ENCODE measurements at places on chromosomes 2 and 18.

GRCh38 chr2:218478544-218478943 is 59.6 kb downstream of the VIL1 start:
- H3K4me3 ChIP-seq, result no peak overlapping the region
- no peak for DNase-seq
- peaks cover 17% of the 10 kb centered on the region for H3K4me1 ChIP-seq
- H3K27ac ChIP-seq, result no peak overlapping the region
- H3K36me3 ChIP-seq, result peaks cover 26% of the 10 kb centered on the region
- H3K27me3 ChIP-seq, result no peaks in the 10 kb centered on the region

- peaks cover 7% of the 10 kb centered on the region for H3K4me1 ChIP-seq
- H3K27me3 ChIP-seq, result peaks cover 8% of the 10 kb centered on the region
- peak; percentile 15 for DNase-seq
- H3K36me3 ChIP-seq, result no peaks in the 10 kb centered on the region
- no peak overlapping the region for H3K4me3 ChIP-seq
Measured at GRCh38 chr18:45839414-45840395, 14.2 kb downstream of the SIGLEC15 start.

- peaks cover 43% of the 10 kb centered on the region for H3K4me1 ChIP-seq
- no peak overlapping the region for H3K4me3 ChIP-seq
Measured at GRCh38 chr2:96888072-96889011, 18.5 kb upstream of the SEMA4C start.

- DNase-seq, result no peak
- H3K36me3 ChIP-seq, result no peaks in the 10 kb centered on the region
- H3K27me3 ChIP-seq, result no peaks in the 10 kb centered on the region
- H3K27ac ChIP-seq, result no peak overlapping the region
Measured at GRCh38 chr2:219752726-219753125, 125.3 kb downstream of the SLC4A3 start.

GRCh38 chr18:886076-886475 is 18.6 kb upstream of the ADCYAP1 start:
- no peaks in the 10 kb centered on the region for H3K36me3 ChIP-seq
- H3K4me3 ChIP-seq, result no peak overlapping the region
- H3K27ac ChIP-seq, result no peak overlapping the region
- H3K27me3 ChIP-seq, result no peaks in the 10 kb centered on the region
- no peak for DNase-seq

DNA sequence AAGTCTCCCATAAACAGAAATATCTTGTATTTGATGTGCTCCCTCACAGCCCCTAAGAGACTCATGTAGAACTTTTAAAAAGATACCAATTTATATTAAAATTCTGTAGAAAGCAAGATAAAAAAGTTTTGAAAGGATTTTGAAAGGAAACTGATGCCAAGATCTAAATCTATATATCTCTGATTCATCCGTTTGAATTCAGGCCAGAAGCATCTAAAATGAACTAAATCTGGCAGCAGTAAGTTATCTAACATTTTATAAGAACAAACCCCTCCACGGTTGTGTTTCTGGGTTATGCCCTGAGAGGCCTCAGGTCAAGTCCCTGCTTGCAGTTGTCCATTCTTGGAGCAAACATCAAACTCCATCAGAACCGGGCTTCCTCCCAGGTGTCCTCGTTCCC is 165.8 kb downstream of the FBXO15 start:
- H3K4me3 ChIP-seq, result no peak overlapping the region
- H3K4me1 ChIP-seq, result no peaks in the 10 kb centered on the region
- DNase-seq, result no peak
- H3K27ac ChIP-seq, result no peak overlapping the region
- H3K36me3 ChIP-seq, result no peaks in the 10 kb centered on the region

DNA sequence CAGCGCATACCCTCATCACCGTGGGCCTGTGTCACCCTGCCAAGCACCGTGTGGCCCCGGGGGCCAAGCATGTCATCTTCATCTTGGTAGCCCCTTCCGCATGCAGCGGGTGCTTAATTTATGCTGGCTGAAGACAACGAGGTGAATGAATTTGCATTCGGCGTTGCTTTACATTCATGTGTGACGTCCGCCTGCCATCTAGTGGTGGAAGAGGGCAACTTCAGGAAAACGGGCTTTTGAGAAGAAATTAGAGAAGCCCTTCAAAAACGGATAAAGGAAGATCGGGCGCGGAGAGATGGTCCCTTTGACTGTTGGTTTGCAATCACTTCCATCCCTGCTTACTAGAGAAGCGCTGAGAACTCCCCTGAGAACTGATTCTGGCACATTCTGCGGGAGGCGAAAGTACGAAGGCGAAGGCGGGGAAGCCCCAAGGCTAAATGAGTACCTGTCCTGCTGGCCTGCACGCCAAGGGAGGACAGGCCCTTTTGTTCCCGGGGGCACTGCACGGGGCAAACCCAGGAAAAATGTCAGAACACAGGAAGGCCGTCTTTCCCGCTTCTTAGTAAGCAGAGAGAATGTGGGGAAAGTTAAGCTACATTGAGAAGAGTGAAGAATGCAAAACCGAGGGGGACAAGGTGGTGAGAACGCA is 145.9 kb downstream of the ZNF516 start:
- no peak overlapping the region for H3K27ac ChIP-seq
- no peak overlapping the region for H3K4me3 ChIP-seq
- DNase-seq, result peak; percentile 62
- H3K36me3 ChIP-seq, result no peaks in the 10 kb centered on the region
- no peaks in the 10 kb centered on the region for H3K27me3 ChIP-seq

DNA sequence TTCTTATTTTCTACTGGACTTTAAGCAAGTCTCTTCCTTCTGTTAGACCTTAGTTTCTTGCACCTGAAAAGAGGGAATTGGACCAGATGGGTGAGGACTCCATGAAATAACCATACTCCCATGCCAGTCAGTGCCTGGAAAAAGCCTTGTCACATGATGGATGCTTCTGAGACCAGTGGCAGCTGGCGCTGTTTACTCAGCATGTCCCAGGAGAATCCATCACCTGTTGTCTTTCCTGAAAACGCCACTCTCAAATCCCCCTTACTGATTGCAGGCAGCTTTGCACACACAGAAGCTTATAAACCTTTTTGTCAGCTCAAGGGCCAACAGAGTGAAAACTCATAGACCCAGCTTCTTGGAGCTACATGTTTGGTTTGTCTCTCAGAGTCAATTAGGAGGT is 117.6 kb downstream of the POLE4 start:
- H3K4me1 ChIP-seq, result no peaks in the 10 kb centered on the region
- no peaks in the 10 kb centered on the region for H3K36me3 ChIP-seq
- H3K27ac ChIP-seq, result no peak overlapping the region
- no peak for DNase-seq

DNA sequence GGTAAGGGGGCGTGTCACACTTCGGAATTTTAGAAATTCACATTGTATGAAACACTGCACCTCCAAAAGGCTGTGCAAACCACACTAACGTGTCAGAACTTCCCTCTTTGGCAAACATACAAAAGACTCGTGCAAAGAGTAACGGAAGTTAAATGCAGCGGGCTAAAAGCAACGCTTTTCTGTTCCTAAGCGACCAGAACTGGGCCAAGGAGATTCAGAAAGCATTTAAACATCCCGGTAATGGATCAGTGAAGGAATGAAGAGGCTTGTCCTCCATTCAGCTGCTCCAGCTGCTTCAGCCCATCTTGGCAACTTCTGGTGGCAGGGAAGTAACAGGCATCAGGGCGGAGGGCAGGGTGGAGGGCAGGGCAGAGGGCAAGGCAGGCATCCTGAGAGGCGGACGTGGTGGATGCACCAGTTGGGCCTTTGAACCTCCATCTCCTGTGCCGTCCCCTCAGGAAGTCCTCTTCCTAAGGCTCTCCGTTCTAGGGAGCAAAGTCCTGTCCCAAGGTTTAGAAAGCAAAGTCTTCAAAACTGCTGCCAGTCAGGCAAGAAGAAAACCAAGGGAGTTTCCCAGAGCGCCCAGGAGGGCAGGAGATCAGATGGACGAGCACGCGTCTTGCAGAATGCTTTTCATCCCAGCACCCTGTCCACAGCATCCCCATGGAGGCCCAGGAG is 230.7 kb downstream of the ZNF516 start:
- H3K27me3 ChIP-seq, result no peaks in the 10 kb centered on the region
- no peaks in the 10 kb centered on the region for H3K36me3 ChIP-seq
- DNase-seq, result no peak
- H3K27ac ChIP-seq, result no peak overlapping the region
- no peaks in the 10 kb centered on the region for H3K4me1 ChIP-seq

- no peak for DNase-seq
- H3K27ac ChIP-seq, result no peak overlapping the region
- H3K4me3 ChIP-seq, result no peak overlapping the region
- no peaks in the 10 kb centered on the region for H3K4me1 ChIP-seq
Measured at GRCh38 chr2:121777699-121778058, 22.2 kb downstream of the TSN start.

GRCh38 chr2:64797881-64798575 is 144.3 kb upstream of the SERTAD2 start:
- H3K4me3 ChIP-seq, result no peak overlapping the region
- H3K4me1 ChIP-seq, result peaks cover 6% of the 10 kb centered on the region
- H3K27ac ChIP-seq, result no peak overlapping the region
- DNase-seq, result no peak
- H3K36me3 ChIP-seq, result no peaks in the 10 kb centered on the region

GRCh38 chr2:61244694-61245093 is 82.7 kb downstream of the C2orf74 start:
- no peak overlapping the region for H3K27ac ChIP-seq
- H3K4me3 ChIP-seq, result no peak overlapping the region

Measured in CD8-positive, alpha-beta memory T cell (primary cell).